ENCODE measurements at places on chromosomes 1 and 21.
A peak's percentile ranks its signal among the peaks of the same experiment; 100 is the strongest.

GRCh38 chr1:25568090-25568833, 24.9 kb downstream of the LDLRAP1 start:
- peak; percentile 46 for DNase-seq

DNA sequence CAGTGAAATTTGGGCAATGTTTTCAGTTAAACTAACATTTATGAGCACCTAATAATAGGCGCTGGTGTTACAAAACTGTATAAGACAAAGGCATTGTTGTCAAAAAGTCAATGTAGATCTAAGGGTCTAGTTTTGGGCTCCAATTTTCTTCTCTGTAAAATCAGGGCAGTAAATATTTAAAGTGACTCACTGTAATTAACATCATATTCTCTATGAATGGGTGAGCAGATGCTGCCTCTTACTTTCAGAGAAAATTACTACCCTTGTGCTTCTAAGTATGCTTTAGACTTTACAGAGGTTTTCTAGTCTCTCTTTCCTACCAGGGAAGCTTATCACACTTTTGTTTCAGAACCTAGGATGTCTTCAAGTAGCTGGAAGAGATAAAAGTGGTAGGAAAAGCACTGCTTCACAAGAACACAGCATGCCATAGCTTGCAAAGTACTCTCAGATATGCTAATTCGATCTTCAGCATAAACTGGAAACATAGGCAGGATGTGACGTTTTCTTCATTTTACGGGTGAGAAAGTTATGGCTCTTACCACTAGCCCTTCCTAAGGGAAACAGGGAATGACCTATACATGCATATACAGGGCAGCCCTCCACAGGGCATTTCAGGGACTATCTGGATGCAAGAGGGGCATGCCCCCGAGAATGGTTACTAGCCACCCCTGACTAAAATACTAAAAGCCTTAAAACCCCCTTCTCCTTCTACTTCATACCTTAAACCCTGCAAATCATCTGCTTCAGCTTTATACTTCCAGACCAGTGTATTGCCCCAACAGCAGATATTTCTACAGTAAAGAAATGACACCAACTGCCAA, 2.6 kb downstream of the C1orf116 start:
- peak; percentile 36 for DNase-seq

GRCh38 chr1:234989019-234989418, 139.6 kb downstream of the TOMM20 start:
- no peak for DNase-seq

- peak; percentile 33 for DNase-seq
These were observed 243.2 kb upstream of the RAB4A start for GRCh38 chr1:229027622-229028182.

DNA sequence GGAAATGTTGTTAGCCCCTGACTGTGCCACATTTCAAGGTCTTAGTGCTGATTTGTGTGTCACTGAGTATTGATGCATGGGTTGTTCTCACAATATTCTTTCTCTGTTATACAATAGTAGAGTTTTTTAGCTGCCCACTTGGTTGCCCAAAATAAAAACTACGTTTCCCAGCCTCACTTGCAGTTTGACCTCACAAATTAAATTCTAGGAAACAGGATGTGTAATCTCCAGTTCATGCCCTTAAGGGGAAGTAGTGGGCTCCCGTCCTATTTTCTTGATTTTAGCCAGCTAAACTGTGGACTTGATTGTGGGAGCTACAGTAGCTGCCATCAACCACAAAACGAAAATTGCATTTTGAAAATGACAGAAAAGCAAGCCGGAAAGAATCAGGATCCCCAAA, 27.3 kb upstream of the LAMC1 start:
- no peak for DNase-seq

DNA sequence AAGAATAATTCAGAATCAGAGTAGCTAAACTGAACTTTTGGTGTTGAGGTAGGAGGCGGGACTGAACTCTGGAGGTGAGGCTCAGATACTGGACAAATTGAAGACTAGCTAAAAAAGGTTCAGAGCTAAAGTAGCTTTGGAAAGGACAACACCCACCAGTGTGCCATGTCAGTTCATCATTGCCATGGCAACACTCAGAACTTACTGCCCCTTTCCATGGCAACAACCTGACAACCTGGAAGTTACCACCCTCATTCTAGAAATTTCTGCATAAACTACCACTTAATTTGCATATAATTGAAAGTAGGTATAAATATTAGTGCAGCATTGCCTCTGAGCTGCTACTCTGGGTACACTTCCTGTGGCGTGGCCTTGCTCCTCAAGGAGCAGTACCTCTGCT, 30.3 kb upstream of the POGK start:
- no peak for DNase-seq

DNA sequence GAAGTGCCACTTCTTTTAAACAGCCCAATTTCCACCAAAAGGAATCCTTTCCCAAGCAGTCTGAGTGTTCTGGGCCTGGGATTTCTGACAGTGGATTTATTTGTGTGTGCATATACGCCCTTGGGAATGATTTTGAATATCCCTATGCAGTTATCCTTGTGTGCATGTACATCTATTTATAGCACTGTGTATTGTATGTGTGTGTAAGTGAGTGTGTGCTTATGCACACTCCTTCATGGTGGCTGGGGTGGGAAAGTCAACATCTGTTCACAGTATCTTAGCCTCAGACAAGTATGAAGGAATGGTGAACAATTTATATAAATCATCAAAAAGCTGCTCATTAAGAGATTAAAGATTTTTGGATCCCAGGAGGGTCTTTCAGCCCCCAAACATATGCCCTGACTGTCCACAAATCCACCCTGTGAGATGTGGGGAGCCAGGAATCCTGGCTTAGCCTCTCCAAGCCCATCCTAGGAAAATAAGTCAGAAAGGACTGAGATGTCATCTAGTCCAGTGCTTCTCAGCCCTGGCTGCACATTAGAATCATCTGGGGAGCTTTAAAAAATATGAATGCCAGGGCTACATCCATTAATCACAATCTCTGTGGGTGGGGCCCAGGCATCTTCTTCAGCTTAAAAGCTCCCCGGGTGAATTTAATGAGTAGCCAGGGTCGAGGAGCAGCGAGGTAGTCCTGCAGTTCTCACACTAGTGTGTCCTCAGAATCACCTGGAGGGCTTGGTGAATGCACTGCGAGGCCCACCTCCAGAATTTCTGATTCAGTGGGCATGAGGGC, 101.4 kb downstream of the PLXNA2 start:
- DNase-seq: no peak

DNA sequence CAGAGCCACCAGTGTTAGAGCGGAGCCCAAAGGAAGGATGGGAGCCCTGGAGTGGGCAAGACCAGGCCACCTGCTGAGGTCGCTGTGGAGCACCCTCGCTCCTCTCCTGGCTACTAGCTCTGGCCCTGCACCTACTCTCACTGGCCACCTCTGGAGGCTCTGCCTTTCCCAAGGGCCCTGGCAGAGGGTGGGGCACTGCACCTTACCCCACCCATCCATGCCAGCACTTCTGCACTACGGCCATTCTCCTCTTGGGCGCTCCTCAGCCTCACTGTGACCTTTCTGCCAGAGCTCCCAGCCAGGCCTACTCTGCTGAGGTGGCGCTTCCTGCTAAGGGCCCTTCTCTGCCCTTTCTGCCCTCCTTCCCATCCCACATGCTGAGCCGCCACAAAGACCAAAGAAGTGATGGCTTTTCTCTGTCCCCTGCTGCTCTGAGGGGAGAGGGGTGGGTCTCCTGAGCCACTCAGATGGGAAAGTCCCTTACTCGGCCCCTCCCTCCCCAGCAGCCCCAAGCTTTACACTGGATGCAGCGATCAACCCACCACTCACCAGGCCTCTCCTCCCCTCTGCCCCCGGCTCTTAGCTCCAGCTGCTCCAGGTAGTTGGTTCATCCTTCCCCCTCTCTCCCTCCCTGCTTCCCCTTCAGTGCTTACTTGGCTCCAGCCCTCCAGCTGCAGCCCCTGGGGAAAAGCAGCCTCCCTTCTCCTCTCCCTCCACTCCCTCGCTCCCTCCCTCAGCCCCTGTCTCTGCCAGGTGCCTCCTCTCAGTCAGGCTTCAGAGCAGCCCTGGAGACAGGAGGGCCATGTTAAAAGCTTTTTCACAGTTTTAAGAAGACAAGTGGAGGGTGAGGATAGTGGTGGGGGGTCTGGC, 14.8 kb upstream of the TMEM222 start:
- peak; percentile 93 for DNase-seq

- DNase-seq: no peak
These were observed 6.4 kb upstream of the CPT2 start for GRCh38 chr1:53190210-53190611.

DNA sequence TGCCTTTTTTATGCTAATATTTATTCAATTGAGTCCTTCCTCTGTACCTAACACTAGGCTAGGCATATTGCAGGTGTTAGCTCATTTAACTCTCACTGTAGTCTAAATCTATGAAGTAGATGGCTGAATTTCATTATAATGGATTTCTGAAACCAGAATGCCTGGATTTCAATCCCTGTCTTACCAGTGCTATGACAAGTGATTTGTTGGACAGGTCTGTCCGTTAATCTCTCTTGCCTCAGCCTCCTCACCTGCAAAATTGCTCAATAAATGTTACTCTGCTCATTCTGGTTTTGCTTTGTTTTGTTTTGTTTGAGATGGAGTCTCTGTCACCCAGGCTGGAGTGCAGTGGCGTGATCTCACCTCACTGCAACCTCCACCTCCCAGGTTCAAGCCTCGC, 146.1 kb upstream of the ADGRL2 start:
- no peak for DNase-seq

DNA sequence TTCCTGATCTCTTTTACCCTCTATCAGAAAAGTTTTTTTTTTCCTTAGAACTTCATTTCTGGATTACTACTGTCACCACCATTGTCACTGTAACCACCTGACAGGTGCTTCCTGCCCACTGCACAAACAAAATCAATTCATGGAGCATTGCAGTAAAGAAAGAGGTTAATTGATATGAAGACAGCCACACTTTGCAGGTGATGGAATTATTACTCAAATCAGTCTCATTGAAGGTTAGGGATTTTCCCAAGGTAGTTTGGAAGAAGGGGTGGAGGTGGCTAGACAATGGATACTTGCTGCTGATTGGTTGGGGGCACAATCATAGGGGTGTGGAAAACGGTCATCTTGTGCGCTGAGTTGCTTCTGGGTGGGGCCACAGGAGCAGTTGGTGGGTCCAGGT, 230.8 kb upstream of the CACYBP start:
- no peak for DNase-seq

DNA sequence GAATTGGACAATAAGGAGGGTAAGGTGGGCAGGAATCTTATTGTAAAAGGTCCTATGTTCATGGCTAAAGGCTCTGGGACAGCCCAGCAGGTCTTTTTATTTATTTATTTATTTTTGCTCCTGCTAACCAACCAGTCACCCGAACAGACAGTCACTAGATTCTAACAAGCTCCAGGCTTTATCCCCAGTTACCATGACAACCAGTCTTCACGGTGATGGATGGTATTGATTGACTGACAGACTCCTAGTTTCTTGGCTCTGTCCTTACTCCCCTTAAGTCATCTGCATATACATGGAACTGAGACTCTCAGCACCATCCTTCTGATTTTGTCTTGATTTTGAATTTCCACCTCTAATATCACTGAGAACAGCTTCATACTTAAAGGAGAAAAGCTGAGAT, 44.3 kb downstream of the C8A start:
- DNase-seq: no peak

GRCh38 chr1:38135625-38136414, 89.2 kb upstream of the POU3F1 start:
- no peak for DNase-seq

DNA sequence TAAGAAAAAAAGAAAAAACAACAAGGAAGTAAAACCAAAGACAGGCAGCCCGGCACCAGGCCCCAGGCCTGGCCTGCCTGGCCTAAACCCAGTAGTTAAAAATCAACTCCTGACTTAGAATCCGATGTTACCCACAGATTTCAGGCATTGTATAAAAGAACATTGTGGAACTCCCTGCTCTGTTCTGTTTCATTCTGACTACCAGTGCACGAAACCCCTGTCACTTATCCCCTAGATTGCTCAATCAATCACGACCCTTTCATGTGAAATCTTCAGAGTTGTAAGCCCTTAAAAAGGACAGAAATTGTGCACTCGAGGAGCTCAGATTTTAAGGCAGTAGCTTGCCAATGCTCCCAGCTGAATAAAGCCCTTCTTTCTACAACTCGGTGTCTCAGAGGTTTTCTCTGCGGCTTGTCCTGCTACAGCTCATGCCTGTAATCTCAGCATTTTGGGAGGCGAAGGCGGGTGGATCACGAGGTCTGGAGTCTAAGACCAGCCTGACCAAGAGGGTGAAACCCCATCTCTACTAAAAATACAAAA, 15.6 kb upstream of the MYOCOS start:
- no peak for DNase-seq

DNA sequence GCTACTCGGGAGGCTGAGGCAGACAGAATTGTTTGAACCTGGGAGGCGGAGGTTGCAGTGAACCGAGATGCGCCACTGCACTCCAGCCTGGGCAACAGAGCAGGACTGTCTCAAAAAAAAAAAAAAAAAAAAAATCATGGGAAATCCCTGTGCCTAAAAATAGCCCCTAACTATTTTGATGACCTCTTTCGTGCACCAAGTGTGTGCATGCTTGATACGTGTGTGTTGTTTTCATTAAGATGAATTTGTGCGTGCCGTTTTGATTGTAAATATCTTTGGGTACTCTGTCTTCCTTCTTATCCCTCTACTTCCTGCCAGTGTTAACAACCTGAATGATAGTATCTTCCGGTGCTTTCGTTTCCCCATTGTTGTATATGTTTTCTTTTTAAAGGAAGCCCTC, 9.8 kb downstream of the CACYBP start:
- DNase-seq: no peak

DNA sequence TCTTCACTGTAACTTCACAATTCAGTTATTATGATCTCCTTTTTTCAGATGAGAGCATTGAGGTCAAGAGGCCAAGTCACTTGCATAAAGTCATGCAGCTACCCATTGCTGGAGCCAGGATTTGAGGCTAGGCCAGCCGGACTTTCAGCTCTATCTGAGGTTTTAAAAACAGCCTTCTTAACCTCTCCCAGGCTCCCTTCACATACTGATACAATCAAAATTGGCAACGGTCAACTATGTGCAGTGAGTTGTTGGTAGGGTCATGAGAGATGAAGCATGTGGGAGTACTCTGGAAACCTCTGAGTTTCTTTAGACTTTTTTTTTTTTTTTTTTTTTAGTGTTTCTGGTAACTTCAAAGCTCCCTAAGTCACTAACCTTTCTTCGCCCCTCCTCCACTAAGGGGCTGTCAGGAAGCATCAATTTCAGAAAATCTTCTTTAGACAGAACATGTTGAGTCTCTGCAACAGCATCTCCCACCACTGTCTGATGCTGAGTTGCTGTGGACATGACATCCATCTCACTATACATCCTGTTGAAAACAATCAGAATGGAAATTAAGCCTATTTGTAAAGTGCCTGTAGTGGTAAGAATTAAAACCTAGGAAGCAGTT, 201.8 kb downstream of the SIPA1L2 start:
- DNase-seq: no peak

DNA sequence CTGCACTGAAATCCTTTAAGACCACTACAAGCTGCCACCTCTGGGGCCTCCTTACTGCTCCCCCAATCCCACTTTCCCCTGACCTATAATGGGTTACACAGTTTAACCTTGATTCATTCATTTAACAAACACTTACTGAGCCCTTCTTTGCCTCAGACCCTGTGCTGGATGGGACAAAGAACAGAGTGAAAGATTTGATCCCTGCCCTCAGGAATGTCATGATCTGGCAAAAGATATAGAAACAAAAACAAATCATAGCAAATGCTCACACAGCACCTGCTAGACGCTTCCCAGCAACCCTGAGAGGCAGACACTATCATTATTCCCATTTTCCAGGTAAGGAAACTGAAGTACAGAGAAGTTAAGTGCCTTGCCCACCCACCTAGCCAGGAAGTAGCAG, 7.0 kb upstream of the AUNIP start:
- no peak for DNase-seq

- DNase-seq: no peak
These were observed 64.9 kb downstream of the EVA1C start for GRCh38 chr21:32477424-32477745.

Data from HT-29 (cell line).